ENCODE measurements at places on chromosomes 1 and 21. TPM values are rescaled to one million over a fixed set of nuclear protein-coding genes. Genes with fewer than 3 reads are reported as not detected.

DNA sequence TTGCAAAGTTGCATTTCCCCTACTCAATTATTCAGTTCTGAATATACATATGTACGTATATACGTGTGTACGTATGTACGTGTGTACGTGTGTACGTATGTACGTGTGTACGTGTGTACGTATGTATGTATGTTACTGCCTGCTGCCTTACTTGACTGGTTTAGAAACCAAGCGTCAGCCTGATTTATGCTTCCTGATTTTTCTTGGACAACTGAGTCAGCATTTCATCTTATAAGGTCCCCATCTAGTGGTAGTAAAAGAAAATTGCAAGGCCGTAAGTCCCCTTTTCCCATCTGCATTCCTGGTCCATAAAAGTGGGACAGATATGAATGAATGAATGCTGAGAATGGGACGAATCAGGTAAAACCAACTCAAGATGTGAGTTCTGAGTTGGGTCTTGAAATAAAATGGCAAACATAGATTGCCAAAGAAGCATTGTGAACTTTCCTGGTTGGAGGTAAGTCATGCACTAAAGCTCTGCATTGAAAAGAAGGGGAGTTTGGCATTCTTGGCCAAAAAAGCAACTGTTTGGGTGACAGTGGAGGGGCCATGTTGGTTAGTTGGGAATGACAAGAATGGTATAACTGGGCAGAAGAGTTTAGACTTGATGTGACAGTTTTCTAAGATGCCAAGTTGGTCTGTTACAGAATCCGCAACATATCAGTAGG lies 76.4 kb upstream of the DNAH14 start:
- H3K36me3 ChIP-seq, result no peaks in the 10 kb centered on the region
- no peak overlapping the region for H3K27ac ChIP-seq
- no peaks in the 10 kb centered on the region for H3K4me1 ChIP-seq
- H3K4me3 ChIP-seq, result no peak overlapping the region
- no peaks in the 10 kb centered on the region for H3K27me3 ChIP-seq

GRCh38 chr1:246608616-246609376 lies 42.5 kb downstream of the CNST start:
- no peaks in the 10 kb centered on the region for H3K36me3 ChIP-seq
- H3K27me3 ChIP-seq, result no peaks in the 10 kb centered on the region
- peak overlapping the region; percentile 21 for H3K27ac ChIP-seq
- H3K4me1 ChIP-seq, result no peaks in the 10 kb centered on the region
- no peak overlapping the region for H3K4me3 ChIP-seq

GRCh38 chr1:194830387-194830786 lies 1644.0 kb upstream of the B3GALT2 start:
- H3K27ac ChIP-seq, result no peak overlapping the region
- H3K4me3 ChIP-seq, result no peak overlapping the region
- H3K27me3 ChIP-seq, result no peaks in the 10 kb centered on the region

DNA sequence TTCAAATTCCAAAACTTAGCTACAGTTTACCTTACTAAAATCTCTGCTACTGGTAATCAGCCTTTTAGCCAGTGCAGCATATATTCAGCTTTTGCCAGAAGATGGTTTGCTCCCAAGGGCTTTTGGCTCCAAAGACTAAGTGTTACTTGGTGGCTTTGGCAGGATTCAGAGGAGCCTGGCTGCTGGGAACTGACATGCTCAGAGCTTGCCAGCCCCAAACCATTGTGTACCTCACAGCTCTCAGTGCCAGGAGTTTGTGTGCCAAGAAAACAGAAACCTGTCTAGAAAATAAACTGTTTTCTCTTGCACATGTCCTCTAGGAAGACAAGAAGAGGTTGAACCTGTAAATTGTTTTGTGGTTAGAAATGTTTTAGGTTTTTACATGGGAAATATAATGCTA lies 315.9 kb downstream of the ST6GALNAC3 start:
- no peaks in the 10 kb centered on the region for H3K27me3 ChIP-seq
- no peaks in the 10 kb centered on the region for H3K4me1 ChIP-seq
- H3K4me3 ChIP-seq, result no peak overlapping the region
- H3K36me3 ChIP-seq, result no peaks in the 10 kb centered on the region
- no peak overlapping the region for H3K27ac ChIP-seq

The NUDC gene
- total RNA-seq, result 57.1 TPM

DNA sequence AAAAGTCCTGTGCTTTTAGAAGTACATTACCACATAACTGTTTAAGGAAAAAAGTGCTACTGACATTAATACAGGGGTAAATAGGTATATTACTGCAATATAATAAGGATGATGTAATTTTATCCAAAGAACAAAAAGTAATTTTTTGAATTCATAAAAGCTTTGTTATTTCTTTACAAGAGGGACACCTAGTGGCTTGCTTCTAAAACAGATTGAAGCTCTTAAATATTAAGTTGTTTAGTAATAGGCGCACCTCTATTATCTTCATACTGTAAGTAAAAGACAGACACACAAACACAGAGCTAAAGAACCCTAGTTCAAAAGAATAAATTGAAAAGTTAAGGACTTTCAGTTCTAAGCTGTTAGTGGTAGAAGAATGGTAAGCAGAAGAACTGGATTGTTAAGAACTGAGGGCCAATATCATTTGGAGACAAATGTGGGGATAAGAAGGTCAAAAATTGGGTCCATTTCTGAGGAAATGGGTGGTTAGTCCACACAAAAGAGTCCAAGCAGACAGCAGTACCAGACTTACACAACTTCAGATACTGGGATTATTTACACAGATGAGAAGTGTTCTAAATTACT lies 15.4 kb downstream of the ZNHIT6 start:
- H3K27me3 ChIP-seq, result no peaks in the 10 kb centered on the region
- no peaks in the 10 kb centered on the region for H3K4me1 ChIP-seq
- no peak for DNase-seq
- H3K4me3 ChIP-seq, result no peak overlapping the region
- no peaks in the 10 kb centered on the region for H3K36me3 ChIP-seq

The SCAF4 gene
- total RNA-seq, result 13.2 TPM

DNA sequence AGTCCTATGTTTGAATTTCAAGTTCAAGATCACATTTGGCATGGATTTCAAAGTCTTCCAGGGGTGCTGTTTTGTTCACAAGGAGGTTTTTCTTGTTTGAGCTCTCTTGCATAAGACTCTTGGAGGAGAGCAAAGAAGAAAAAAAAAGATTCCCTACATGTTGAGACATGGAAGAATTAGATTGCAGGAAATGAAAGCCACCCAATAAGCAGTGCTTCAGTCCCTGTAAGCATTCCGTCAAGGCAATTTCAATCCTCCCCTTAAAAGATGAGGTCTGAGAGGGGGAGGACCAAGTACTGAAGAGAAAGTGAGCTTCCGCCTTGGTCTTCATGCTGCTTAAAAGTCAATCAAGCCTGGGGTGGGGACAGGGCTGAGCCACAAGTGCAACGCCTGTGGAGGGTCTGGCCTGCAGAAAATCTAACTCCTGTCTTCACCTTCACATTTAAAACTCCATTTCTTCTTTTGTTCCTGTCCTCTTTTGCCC lies 50.2 kb downstream of the LPAR3 start:
- no peak overlapping the region for H3K4me3 ChIP-seq
- DNase-seq, result no peak
- H3K27me3 ChIP-seq, result no peaks in the 10 kb centered on the region
- H3K36me3 ChIP-seq, result no peaks in the 10 kb centered on the region

DNA sequence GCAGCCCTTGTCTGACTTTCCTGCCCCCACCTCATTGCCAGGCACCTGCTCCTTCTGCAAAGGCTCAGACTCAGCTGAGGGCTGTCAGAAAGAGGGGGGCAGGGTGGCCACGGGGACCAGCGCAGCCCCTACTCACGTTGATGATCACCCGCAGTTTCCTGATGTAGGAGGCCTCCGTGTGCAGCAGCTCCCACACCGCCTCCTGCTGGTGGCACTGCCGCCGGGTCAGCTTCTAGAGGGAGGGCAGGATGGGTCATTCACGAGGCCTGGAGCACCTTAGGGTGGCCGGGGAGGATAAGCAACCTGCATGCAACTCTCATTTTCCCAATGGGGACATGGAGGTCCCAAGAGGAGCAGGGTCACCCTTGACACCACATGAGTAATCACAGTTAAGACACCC lies 6.4 kb upstream of the TNFRSF25 start:
- no peaks in the 10 kb centered on the region for H3K27me3 ChIP-seq
- H3K27ac ChIP-seq, result no peak overlapping the region
- no peaks in the 10 kb centered on the region for H3K36me3 ChIP-seq
- no peak for DNase-seq

DNA sequence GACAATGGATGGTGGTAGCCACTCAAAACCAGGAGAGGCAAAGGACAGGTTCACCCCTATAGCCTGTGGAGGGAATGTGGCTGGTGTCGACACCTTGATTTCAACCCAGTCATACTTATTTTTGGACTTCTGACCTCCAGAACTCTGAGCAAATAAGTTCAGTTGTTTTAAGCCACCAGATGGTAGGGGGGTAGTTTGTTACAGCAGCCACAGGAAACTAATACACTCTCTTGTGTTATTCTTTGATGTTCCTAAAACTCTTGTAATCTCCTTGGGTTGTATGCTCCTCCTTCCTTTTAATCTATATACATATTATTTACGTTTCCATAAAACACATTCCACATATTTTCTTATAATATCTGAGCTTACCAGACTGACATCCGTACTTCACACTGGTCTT lies 65.9 kb downstream of the ZBTB18 start:
- DNase-seq, result no peak
- no peaks in the 10 kb centered on the region for H3K27me3 ChIP-seq
- no peak overlapping the region for H3K27ac ChIP-seq
- H3K4me3 ChIP-seq, result no peak overlapping the region
- H3K36me3 ChIP-seq, result no peaks in the 10 kb centered on the region

DNA sequence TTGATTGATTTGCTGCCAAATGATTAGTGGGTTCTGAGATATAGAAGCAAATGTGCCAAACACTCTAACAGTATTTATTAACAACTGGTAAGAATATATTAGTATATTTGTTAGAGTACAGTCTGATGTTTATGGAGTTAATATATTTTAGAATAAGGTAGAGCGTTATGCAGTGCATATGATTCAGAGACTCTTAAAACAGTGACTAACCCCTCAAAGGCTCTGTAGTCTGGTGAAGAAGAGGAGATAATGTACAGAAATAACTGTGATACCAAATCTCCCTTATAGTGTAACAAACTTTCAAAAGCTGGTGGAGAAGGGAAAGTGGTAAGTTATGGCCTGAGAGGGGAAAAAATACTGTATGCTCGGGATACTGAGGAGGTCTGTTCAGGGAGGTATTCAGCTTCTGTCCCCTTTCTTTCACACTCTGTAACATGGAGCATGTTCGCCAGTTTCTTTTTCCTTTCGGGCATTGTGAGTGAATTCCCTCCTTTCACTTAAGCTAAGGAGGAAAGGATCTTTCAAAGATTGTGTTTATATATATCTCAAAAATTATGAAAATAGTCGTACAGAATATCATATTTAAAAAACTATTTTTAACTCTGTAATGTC lies 121.2 kb downstream of the ADGRL2 start:
- H3K4me1 ChIP-seq, result no peaks in the 10 kb centered on the region
- no peak overlapping the region for H3K4me3 ChIP-seq
- H3K27me3 ChIP-seq, result no peaks in the 10 kb centered on the region
- no peaks in the 10 kb centered on the region for H3K36me3 ChIP-seq
- no peak overlapping the region for H3K27ac ChIP-seq
- DNase-seq, result no peak

The MRPL24 gene
- 53.1 TPM for total RNA-seq

DNA sequence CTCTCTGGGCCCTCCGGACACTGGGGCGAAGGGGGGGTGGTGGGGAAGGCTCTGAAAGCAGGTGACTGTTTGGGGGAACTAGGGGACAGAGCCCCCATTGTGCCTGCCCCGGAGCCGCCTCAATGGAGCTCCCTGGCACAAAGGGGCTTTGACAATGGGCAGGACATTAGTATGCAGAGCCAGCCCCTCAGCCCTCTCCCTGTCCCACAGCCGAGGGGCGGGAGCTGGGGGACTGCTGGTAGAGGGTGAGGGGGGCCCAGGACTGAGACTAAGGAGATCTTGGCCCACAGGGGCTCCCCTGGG lies 7.8 kb downstream of the KCNJ10 start:
- H3K27ac ChIP-seq, result peak overlapping the region; percentile 48
- H3K4me1 ChIP-seq, result no peaks in the 10 kb centered on the region
- H3K36me3 ChIP-seq, result no peaks in the 10 kb centered on the region

- no peaks in the 10 kb centered on the region for H3K27me3 ChIP-seq
- no peaks in the 10 kb centered on the region for H3K4me1 ChIP-seq
- H3K36me3 ChIP-seq, result no peaks in the 10 kb centered on the region
- no peak overlapping the region for H3K27ac ChIP-seq
Observed at GRCh38 chr1:71780681-71781080, 501.7 kb downstream of the NEGR1 start.

DNA sequence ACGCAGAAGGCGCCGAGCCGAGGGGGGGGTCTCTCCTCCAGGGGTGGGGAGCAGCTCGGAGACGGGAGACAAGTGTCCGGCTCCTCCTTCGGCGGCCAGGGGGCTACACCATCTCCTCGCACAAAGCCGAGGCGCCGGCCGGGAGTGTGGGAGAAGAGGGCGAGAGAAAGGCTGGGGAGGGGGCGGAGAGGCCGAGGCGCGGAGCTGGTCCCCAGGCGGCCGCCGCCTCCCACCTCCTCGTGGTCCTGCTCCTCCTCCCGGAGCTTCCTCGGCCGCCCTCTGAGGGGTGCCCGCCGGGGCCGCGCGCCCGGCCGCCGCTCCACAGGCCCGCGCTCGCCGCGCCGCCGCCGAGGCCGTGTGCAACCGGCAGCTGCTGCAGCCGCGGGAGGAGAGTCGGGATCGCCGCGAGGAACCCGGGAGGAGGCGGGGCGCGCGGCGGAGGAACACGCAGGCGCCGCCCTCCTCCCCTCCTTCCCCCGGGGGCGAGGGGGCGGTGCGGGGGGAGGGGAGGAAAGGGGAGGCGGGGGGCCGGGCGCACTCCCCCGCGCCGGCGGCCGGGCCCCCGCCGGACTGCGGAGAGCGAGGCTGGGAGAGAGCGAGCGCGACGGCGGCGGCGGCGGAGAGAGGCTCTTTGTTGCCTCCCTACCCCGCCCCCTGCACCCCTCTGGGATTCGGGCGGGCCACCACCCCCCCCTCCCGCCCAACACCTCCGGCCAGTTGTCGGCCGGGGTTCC lies at the start of gene ENAH:
Gene ENAH, minus strand, starts transcription at position 395 of the 734 bp plus-strand sequence. CDS start 433 bp downstream, outside the sequence.
- H3K4me3 ChIP-seq, result peak within 1 kb of the TSS; percentile 95
- H3K27me3 ChIP-seq, result no peaks in the 10 kb centered on the region
- peak within 1 kb of the TSS; percentile 98 for H3K27ac ChIP-seq
- peak; percentile 66 for DNase-seq
- peaks cover 48% of the 10 kb centered on the region for H3K4me1 ChIP-seq

DNA sequence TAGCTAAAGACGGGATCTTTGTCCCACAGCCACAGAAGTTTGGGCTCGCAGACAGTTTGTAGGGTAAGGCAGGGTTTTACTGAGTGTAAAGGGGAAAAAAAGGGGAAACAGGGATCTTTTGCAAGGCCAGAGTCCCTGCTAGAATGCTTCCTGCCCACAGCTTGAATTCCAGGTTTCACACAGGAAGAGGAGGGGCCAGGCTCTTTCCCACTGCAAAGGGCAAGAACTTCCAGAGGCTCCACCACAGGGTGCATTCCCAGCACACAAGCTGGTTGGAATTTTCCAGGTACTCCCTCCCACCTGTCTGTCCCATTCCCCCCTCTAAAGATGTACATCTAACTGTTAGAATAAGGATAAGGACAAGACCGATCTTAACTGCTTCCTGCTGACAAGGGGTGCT lies 1126.9 kb downstream of the KCNT2 start:
- H3K4me3 ChIP-seq, result no peak overlapping the region
- no peak for DNase-seq
- H3K27ac ChIP-seq, result no peak overlapping the region
- no peaks in the 10 kb centered on the region for H3K27me3 ChIP-seq

Data from tibial nerve (tissue), 4 donors.